ENCODE measurements at places on chromosomes 3 and 15.
A peak's percentile ranks its signal among the peaks of the same experiment; 100 is the strongest.

- no peak for DNase-seq
These were observed 411.5 kb downstream of the RAP2B start for GRCh38 chr3:153573481-153573880.

GRCh38 chr15:52068004-52068615 is 44.5 kb downstream of the BCL2L10 start:
- DNase-seq = no peak

DNA sequence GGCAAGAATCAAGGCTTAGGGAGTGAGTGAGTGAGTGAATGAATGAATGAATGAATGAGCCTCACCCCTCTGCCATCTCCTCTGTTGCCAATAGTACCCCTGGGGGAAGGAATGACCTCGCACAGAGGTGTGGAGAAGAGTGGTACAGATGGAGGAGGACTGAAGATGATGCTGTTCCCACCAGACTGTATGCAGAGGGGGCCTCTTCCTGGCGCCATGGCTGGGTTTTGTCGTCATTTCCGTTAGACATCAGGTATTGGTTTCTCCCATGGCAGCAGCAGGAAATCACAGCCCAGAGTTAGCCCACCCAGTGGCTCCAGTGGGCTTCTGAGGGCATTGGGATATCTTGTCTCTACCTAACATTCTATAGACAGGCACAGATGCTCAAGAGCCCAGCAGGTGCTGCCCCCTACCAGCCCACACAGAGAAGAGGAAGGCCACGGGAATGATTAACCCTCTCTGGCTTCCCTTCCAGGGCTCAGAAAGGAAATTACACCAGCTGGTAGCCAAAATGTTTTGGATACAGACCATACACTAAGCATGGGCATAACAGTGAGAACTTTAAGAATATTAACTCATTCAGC is 109.8 kb upstream of the SLC6A11 start:
- DNase-seq = no peak

GRCh38 chr3:81643721-81644120 is 117.7 kb downstream of the GBE1 start:
- DNase-seq = no peak

DNA sequence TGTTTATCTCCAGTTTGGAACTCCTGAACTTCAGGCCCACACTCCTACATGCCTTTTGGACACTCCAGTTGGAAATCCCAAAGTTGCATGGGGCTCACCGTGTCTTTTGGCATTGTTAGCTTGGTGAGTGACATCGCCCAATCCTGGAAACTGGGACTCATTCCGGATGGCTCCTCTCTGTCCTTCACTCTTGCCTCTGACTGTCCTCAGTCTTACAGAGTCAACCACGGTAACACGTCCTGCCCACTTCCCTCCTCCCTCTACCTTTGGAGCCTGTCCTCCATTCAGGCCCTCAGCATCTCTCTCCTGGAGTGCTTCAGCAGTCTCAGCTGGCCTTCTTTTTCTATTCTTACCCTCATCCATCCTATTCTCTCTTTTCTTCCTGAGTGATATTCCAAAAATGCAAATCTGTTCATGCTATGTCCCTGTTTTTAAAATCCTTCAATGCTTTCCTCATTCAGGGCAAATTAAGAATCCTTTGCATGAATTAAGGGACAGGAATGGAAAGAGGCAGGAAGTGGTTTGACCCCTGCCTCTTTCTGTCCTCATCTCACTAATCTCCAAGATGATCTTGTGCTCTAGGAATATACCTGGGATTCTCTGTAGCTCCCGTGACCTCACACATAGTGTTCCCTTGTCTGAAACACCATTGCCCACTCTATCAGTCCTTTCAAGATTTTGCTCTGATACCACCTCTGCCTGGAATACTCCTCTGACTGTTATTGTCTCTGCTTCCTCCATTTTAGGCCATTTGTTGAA is 42.5 kb downstream of the LPP start:
- DNase-seq = no peak

GRCh38 chr3:148723631-148724030 is 25.9 kb downstream of the AGTR1 start:
- DNase-seq = no peak

- no peak for DNase-seq
These were observed 22.9 kb downstream of the IL5RA start for GRCh38 chr3:3087279-3087678.

- no peak for DNase-seq
These were observed 1310.2 kb downstream of the SI start for GRCh38 chr3:163768048-163768447.

GRCh38 chr15:81115054-81115939 is 18.8 kb upstream of the CFAP161 start:
- no peak for DNase-seq

DNA sequence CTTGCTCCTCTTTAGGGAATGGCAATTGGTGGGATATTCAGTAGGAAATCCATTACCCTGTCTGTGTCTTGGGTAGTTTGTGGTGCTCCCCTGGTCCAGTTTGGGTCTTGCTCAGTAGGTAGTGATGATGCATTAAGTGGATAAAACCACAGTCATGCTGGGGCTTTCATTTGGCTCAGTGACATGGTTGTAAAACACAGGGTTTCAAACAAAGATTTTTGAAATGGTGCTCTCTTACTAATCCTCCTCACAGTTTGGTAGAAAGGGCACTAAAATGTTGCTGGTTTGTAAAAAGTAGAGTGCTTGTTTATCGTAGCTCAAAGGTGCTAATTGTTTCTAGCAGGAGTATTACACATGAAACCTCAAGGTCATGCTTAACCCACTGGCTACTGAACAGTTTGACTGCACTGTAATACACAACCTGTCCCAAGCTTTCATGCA is 22.9 kb downstream of the BBX start:
- no peak for DNase-seq

- no peak for DNase-seq
These were observed 498.0 kb downstream of the MECOM start for GRCh38 chr3:169165196-169166158.

- DNase-seq = peak; percentile 53
These were observed 29.5 kb upstream of the ZNF710 start for GRCh38 chr15:89971592-89971997.

- DNase-seq = no peak
These were observed 693.1 kb upstream of the NECTIN3 start for GRCh38 chr3:110378481-110378880.

DNA sequence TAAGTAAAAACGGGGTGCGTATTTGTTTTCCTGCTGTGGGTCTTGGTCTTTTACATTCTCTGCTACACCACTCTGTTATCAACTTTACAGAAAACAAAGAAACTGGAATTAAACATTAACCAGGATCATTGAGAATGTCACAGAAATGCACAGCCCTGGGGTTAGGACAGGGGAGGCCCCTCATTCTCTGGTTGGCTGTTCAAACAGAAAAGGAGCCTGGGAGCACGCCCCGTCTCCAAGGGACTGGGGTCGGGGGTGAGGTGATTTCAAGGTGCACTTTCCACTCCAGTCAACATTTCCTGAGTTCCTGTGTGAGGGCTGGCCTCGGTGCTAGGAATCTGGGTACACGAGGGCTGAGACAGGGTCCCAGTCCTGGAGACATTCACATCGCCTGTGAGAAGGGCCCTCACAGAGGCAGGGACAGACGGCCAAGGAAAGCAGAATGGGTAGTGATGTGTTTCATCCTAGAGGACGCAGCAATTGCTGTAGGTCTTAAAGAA is 30.3 kb downstream of the CPN2 start:
- DNase-seq = no peak

DNA sequence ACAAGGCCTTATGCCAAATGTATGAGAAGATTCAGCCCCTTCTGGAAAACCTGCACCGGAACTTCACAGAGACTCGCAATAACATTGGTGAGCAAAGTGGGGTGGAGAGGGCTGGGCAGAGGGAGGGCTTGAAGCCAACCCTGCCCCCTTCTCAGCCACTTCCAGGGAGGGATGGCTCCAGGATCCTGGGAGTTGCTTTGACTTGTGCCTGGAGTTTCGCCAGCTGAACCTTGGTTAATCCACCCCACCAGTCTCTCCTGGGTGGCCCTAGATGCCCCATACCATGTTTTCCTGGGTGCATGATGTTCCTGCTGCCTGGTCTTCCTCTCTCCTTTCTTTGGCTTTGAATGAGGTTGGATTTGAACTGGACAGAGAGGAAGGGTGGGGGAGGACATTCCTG is 10.8 kb downstream of the TBC1D21 start:
- no peak for DNase-seq

DNA sequence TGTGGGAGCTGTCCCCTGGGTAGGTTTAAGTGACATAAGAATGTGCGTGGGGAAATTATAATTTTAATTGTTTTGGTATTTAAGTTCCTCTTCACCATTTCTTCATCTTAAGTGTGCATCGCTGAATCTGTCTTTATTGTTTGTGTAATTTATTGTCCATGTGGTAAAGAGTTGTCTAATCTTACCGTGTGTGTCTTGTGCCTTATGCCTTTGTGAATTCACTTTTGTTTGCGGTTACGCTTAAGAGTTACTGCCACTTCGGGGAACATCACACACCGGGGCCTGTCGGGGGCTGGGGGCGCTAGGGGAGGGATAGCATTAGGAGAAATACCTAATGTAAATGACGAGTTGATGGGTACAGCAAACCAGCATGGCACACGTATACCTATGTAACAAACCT is 767 bp downstream of the WDR48 start:
- DNase-seq = no peak

DNA sequence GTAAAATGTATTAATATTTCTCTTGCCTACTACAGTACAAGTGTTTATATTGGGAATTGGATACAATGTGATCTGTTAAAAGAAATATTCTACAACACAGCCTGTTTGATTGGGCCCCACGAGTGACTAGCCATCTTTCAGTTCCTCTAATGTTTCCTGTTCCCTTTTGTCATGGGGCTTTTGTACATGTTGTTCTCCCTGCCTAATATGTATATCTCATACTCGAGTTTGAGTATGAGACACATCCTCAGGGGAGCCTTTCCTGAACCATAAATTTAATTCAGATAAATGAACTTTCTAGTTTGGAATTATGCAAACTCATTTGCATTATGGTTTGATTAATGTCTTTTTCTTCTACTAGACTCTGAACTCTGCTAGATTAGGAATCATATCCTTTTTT is 65.5 kb downstream of the MEF2A start:
- DNase-seq = no peak

GRCh38 chr3:46890132-46890531 is 12.6 kb downstream of the PTH1R start:
- no peak for DNase-seq

GRCh38 chr3:160831401-160831800 is 75.4 kb downstream of the PPM1L start:
- DNase-seq = no peak

DNA sequence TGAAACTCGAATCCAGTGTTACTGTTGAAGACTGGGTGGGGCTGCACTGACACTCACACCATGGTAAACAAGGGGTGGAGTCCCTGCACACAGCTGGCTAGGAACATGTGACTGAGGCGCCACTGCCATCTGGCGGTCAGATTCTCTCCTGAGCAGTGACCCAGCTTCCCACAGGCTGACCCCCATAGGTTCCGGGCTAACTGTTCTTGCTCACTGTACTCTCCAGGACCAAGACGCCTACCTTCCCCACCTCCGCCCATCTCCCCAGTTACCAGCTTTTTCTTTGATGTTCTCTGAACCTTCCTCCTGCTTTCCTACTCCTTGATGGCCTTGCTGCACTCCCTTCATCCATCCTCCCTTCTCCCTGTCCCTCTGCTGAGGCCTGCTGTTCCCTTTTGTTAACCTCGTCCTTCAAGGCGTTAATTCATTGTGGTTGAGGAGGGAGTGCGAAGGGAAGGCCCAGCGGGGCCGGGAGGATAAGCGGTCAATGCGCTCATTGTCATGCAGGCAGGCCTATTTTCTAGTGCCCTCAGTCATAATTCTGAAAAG is 115.2 kb downstream of the ATP8B4 start:
- DNase-seq = peak; percentile 84

GRCh38 chr3:117126460-117126859 is 416.9 kb downstream of the TUSC7 start:
- DNase-seq = no peak

All from left cardiac atrium (tissue), 4 donors.